Stimulated activated CD4-positive, alpha-beta T cell treated with anti-CD3 and anti-CD28 coated beads, TNF-alpha, amount 100 ng/mL, for 48 hours (primary cell): ENCODE measurements at places on chromosomes 2 and 18.

DNA sequence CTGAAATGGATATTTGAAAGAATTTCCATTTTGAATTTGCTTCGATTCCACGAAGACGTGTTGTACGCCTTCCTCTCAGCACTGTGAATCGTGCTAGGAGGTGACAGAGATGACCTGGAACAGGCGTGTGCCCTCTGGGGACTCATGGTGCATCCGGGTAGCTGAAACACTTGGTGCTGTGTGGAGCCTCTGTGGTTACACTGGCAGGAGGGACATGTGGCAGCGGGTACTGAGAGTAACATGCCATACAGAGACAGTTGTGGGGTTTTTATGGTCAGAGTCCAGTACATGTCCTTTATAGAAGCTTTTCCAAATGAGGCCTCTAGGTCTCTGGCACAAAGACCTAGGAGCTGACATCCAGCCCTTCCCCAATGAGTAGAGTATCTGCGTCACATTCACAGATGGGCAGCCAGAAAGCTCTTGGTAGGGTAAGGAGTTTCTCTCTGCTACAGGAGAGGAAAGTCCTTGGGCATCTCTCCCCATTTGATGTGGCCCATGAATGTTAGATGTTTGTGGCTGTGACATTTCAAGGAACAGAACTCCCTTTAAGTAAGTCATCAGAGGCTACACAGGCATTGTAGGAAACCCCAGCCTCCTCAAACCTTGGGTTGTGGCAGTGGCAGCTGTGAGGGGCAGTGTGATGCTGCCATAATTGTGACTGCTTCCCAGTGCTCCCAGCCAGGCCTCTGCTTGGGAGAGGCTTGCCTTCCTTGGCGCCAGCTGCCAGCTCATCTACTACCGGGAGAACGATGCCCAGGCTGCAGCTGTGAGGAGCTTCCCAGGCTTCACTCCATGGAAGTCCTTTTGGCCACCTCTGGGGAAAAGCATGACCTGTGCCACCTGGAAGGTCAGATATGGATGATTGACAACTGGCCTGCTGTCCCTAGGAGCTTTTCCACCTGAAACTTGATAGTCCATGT, 80.6 kb downstream of the ACOXL start:
- no peak for DNase-seq

- no peak for DNase-seq
Measured at GRCh38 chr2:70080610-70081200, 6.6 kb upstream of the PCBP1 start.

DNA sequence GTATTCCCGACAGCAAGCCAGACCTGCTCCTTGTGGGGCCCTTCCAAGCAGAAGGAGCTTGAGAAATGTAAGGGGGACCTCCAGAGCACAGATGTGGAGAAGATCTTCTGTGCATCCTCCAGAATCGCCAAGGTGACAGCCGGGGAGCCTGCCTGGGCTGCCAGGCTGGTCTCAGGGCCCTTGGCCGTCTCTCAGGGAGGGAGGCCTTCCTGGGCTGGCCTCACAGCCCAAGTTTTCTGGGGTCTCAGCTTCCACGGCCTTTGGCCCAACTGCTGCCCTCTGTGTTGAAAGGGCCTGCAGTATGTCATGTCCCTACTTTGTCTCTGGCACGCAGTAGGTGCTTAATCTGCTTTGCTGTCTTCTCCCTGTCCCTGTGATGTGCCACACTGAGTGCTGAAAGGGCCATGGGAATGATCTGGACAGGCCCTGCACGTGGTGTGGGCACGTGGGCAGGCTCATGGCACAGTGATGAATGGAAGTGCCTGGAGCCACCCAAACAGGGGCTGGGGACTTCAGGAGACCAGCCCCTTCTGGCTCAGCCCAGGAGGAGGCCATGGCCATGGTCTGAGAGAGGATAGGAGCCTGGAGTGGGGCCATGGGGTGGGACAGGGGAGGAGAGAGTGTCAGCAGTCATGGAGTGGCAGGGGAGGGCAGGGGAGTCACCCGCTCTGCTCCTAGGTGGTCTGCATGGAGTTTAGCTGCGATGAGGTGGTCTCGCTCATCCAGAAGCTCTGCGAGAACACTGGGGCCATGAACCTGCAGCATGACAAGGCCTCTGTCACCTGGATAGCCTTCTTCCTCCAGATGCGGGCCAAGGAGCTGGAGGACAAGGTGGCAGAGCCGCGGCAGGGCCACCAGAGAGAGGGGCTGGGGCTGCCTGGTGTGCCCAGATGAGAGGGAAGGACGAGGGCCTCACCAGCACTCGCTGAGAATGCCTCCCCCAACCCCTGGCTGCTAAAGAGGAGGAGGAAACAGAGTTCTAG, 35.4 kb downstream of the HJURP start:
- DNase-seq: no peak

DNA sequence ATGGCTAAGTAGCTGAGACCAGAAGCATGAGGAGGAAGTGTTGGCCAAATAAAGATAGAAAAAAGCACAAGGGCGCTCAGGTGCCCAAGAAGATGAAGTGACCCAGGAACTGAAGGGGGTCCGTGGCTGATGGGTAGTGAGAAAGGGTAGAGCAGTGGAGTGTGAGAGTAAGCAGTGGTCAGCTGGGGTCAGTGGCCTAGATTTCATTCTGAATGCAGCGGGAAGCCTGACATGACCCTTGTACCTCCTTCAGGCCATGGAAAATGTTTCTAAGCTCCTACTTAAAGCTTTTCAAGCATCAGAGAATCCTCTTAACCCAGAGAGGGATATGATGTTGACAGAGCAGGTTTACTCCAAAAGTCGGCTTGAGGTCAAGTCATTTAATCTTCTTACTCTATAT, 89.0 kb upstream of the UNC80 start:
- DNase-seq: no peak
